ENCODE measurements at places on chromosomes 4 and X.

DNA sequence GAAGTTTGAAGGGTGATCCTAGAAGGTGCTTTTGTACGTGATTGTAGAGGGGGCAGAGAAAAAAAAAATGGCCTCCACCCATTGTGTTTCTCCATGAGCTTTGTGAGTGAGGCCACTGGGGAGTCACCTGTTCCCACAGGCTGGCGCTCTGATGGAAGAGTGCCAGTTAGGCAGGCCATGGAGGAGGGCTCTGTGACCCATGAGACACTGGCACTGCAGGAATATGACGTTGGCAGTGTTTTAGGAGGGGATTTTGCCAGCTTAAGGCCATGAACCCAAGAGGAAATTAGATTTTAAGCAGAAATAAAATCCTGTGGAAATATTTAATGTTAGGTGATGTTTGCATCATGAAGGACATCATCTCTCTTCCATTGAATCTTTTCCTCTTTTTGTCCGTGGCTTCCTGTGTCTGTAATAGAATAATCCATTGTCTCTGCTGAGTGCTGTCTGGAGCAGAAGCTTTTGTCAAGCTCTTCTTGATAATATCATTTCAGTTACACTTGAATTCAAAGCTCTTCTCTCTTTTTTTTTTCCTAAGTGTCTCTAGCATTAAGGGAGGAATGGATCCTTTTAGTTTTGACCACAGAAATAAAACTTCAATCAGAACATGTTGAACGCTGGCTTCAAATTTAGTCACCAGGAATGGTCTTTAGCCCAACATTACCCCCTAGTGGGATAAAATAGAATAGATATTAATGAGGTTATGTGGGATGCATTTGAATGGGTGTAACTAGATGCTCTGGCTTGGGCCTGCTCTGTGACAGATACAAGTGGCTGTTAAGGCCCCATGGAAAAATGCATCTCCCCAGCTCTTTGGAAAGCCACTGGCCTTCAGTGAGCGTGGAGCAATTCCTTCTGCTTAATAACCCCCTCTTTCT lies 41.0 kb upstream of the UCP1 start:
- DNase-seq, result peak; percentile 51

DNA sequence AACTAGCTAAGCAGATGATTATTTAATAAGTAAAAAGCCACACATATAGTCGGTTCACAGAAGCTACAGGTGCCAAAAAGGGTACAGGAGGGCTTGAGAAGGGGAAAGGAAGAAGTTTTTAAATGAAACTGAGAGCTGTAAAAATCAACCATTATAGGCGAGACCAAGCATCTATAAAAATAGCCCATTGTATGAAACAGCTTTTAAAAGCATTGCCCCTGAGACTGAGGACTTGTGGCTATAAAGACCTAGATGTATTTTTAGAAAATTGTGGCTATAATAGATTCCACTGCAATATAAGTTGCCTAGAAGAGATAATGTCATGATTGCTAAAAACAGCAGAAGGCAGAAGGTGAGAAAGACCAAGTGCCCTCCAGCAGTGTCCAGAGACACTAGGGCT lies 15.0 kb upstream of the TTC29 start:
- DNase-seq, result no peak

GRCh38 chrX:519741-520140 lies 110.8 kb upstream of the SHOX start:
- no peak for DNase-seq

GRCh38 chr4:7199129-7199725 lies 6.9 kb downstream of the SORCS2 start:
- DNase-seq, result no peak

DNA sequence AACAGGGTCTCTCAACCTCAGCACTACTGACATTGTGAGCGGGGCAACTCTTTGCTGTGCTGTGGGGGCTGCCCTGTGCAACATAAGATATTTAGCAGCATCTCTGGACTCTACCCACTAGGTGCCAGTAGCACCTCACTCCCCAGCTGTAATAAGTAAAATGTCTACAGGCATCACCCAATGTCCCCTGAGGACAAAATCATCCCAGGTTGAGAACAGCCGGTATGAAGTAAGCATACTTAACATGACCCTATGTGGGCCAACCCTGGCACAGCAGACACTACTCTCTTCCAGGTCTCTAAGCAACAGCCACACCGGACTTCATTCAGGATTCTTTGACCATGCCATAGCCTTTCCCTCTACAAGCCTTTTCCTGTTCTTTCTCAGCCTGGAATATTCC lies 10.5 kb upstream of the MGST2 start:
- peak; percentile 55 for DNase-seq

DNA sequence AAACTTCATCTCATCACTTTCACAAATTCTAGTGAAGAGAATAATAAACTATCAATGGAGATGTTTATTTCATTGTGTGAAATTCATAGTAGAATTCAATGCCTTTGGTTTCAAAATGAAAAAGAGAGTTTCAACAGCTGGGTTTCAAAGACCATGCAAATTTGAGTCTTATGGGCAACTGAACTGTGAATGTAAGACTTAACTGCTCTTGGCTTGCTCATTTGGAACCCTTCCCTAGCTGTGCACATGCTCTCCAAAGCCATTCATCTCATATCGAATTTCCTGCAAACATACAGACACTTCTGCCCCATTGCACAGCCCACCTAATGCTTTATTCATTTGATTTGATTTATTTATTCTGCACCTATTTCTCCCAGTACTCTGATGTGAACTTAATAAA lies 154.5 kb downstream of the GRXCR1 start:
- DNase-seq, result no peak

DNA sequence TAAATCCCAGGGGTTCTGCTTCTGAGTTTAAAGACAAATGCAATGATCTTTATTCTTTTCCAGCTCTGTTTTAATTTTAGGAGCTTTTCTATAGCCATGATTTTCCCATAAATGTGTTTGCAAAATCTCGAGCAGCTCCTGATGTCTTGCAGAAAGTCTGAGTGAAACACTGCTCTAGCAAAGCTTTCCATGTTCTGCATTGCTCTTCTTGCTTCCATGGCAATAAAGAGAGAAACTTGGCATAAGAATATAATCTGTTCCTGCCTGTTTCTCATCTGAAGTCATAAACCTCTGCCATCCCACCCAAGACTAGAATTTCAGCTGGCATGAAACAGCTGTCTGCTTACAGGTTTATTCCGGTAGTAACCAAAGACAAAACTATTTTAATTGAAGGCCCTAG lies 254.5 kb downstream of the SPRY1 start:
- DNase-seq, result no peak

DNA sequence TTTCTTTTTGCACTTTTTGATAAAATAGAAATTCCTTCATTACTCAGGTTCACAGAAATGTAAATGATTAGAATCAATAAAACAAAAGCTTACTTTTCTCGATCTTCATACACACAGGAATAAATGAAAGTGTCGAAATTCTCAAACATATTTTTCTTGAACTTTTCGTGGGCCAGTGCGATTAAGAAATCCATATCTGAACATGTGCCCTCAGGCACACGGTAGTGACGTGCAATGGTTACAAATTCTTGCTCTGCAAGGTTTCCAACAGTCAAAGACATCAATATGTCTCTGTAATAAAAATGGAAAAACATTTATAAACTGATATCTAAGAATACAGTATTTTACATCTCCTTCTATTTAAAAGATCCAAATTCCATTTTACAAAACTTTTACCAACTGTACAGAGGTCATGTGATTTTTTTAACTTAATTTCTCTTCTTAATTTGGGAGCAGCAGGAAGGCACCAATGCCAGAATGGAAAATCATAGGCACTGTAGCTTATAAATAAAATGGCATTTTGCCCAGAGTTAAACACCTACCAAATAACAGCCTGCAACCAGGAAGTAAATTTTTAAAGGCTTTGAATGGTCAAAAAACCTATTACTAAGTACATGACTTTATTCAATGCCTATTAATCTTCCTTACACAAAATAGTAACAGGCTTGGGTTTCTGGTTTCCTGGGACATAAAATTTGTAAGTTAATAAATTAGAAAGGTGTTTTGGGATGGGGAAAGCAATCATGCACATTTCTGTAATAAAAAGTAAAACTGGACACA lies 165.0 kb downstream of the EFHC2 start:
- DNase-seq, result peak; percentile 6

DNA sequence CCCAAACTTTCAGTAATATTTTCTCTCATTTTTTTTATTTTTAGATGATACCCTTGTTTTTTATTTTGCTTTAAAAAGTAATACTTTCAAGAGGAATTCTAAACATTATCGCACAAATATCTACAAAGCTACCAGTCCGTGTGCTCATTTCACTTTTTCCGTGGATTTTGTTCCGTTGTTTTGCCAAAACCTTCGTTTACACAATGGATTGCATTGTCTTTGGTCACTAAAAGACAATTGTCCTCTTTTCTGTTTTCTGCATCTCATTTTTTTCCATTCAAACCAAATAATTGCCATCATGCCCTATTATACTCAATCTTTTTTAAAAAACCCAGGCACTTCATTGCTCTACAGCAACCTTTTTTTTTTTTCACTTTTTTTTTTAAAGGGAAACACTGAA lies 214.9 kb downstream of the CXXC4 start:
- no peak for DNase-seq

- DNase-seq, result peak; percentile 2
Measured at GRCh38 chrX:4944767-4945166, 1231.3 kb upstream of the PRKX start.

GRCh38 chrX:110741213-110741796 lies 54.3 kb downstream of the CHRDL1 start:
- DNase-seq, result peak; percentile 86

GRCh38 chrX:43500996-43501694 lies 155.0 kb upstream of the MAOA start:
- no peak for DNase-seq

GRCh38 chrX:3119376-3119775 lies 78.1 kb downstream of the ARSF start:
- peak; percentile 56 for DNase-seq

- no peak for DNase-seq
Measured at GRCh38 chr4:31360786-31361185, 640.6 kb downstream of the PCDH7 start.

DNA sequence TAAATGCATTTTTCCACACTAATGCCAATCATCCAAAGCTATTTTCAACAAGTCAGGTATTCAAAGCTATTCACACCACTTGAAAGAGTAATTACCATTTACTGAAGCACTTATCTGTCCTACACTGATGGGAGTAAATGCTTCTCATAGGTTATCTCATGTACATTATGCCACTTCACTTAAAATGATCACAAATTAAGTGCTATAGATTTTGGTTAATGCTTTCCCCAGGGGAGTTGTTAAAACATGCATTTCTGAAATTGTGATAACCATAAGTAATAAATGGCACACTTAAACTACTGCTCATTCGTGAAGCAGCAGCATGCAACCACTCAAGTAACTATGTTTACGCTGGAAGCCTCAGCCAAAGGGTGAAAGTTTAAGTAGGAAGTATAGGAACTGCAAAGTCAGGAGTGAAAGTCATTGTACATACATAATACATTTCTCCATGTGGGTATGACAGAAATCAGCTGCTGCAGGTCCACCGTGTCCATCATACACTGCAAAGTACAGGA lies 6.6 kb downstream of the PPM1K start:
- no peak for DNase-seq

DNA sequence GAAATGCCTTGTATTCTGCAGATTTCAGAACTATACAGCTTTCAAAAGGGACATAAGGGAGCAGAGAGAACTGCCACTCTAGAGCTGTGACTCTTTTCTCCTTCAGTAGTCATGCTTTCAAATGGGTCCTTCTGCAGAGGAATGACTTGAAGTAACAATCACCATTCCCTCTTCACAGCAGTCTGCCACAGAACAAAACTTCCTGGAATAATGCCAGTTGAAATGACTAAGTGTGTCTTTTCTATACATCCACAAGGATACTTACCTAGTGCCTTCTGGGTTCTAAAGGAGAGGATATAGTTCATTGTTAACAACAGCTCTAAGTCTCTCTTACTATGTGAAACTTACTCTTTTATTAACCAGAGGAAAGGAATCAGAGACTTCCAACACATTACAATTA lies 515.4 kb upstream of the ATOH1 start:
- no peak for DNase-seq

DNA sequence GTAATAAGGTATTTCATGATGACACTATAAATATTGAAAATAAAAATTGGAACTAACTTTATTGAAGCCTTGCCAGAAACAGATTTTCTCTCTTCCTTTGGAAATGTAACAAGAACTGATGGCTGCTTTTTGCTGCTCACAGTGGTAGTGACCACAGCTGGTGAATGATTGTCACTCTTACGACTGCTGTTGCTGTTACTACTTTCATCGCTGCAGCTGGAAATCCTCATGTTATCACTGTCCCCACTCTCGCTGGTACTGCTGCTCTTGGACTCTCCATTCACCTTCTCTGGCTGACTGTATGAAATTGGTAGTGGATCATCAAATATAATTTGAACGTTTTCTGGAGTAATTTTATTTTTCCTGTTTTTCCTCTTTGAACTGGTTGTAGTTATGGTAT lies 28.5 kb upstream of the COX18 start:
- DNase-seq, result no peak

GRCh38 chr4:165184220-165184619 lies 23.1 kb upstream of the KLHL2 start:
- DNase-seq, result no peak

GRCh38 chr4:56464581-56464980 lies 2.8 kb upstream of the SRP72 start:
- DNase-seq, result peak; percentile 7

DNA sequence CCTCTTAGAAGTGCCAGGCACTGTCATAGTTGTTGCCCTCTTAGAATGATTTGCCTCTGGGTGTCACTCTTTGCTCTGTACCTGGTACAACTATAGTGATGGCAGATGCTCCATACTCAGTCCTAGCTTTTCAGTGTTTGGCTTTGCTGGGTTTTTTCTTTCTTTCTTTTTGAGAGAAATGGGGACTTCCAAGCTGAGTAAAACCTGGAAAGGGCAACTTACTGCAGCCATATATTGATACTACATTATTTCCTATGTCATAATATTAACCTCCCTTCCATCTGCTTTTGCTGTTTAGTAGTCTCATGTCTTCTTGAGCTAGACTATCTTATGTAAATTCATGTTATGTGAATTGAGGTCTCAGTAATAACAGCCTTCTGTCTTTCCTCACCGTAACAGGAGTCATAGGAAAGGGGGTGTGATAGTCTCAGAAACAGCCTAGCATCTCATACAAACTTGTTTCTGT lies 49.0 kb downstream of the NIPAL1 start:
- DNase-seq, result no peak

- no peak for DNase-seq
Measured at GRCh38 chr4:8940792-8941491, 69.3 kb upstream of the HMX1 start.

DNA sequence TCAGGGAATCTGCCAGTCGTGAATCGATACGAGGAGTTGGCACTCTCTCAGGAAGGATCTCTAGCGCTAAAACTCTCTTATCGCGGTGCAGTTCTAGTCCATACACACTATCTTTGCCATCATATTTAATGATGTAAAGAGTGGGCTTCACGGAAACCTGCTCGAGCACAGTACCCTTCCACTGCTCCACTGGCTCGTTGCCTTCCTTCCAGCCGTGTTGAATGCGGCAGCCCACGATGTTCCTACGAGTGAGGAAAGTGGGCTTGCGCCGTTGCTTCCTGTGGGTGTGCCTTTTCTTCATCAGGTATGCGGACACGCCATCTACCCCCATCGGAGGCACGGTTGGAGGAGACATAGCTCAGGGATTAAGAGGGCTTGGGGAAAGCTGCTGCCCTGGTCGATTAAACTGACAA lies 661 bp downstream of the SPIN4 start:
- peak; percentile 57 for DNase-seq

Data from M059J (cell line).